ENCODE measurements at places on chromosomes 7 and 10.

- DNase-seq = no peak
These were observed 197.7 kb downstream of the CCDC3 start for GRCh38 chr10:12803776-12804175.

GRCh38 chr7:8386926-8387550 lies 46.4 kb upstream of the NXPH1 start:
- no peak for DNase-seq

DNA sequence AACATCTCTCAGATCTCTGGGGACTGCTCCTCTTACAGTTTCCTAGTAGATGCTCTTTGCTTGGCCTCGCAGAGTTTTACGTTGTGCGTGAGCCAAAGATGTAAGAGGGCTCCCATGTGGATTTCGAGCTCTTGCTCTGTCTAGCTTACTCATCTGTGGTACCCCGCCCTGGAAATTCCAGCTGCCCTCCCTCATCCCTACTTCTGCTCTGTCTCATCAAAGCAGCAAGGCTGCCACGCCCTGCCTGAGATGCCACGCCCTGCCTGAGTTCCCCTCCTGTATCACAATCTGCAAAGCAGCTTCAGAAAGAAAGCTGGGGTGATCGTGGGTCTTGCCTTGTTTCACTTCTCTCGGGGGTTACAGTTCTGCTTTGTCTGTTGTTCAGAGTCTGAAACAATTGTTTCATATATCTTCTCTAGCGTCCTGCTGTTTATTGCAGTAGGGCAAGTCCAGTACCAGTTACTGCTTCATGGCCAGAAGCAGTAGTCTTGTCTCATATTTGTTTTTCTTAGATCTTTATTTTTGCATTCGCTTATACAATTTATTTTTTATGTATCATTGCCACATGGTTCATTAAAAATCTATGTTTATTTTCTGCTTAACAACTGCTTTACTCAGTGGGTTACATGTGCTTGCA lies 36.1 kb upstream of the CCNY start:
- no peak for DNase-seq

DNA sequence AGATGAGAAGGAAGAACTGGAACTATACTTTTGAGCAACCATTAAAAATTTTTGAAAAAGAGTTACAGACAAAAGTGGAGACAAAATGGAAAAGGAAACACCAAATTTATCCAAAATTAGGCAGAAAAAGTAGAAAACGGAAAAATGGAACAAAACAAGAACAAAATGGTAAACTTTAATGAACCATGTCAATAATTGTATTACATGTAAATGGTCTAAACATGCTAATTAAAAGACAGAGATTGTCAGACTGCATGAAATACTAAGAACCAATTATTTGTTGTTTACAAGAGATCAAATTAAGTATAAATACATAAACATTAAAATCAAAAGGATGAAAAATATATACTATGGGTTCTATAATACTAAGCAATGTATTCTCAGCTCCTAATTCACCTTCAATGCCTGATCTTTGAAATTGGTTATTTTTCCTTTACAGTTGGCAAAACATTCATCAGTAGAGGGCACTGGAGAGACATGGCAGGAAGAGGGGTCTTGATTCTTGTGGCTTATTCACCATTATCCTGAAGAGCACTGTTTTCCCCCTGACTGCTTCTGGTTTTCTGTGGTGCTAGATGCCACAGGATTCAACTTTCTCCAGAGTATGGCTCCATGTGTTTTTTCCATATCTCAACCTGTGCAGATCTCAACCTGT lies 124.9 kb downstream of the ELFN1 start:
- no peak for DNase-seq

DNA sequence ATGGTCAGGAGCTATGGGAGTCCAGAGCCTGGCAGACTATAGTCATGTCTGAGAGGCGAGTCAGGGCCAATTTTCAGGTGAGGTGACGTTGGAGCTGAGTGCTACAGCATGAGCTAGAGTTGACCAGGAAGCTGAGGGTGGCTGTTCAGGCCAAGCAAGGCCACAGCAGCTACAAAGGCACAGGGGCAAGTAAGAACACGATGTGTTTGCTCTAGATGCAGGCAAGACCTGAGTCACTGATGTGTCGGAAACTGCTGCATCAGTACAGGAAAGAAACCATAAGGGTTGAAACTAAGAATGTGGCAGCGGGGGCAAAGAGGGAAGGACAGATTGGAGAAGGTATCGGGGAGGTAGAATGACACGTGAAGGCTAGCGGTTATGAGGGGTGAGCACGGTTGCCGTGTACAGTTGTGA lies 11.8 kb upstream of the RRP12 start:
- DNase-seq = no peak

- no peak for DNase-seq
These were observed 7.6 kb upstream of the FAM180A start for GRCh38 chr7:135756191-135756590.

DNA sequence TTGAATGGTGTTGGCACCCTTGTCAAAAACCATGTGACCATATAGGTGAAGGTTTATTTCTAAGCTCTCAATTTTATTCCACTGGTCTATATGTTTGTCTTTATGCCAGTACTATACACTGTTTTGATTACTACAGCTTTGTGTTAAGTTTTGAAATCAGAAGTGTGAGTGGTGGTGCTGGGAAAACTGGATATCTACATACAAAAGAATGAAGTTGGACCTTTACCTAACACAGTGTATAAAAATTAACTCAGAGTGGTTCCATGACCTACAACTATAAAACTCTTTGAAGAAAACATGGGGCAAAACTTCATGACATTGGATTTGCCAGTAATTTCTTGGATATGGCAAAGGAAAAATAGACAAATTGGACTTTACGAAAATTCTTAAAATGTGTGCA lies 112.2 kb downstream of the NRF1 start:
- DNase-seq = no peak

DNA sequence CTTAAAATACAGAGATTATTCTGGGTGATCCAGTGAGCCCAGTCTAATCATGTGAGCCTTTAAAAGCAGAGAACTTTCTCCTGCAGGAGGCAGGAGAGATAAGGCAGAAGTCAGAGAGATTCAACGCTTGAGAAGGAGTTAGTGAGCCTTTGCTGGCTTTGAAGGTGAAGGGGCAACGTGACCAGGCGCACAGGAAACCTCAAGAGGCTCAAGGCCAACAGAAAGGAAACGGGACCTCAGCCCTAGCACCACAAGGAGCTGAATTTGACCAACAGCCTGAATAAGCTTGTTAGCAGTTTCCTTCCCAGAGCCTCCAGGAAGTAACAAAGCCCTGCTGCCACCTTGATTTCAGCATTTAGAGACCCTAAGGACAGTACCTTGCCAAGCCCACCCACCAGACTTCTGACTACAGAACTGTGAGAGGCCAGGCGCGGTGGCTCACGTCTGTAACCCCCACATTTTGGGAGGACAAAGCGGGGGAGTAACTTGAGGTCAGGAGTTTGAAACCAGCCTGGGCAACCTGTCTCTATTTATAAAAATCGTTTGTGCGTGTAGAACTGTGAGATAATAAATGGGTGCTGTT lies 87.3 kb upstream of the KAT6B start:
- DNase-seq = no peak

GRCh38 chr10:97117372-97117771 lies 68.4 kb downstream of the SLIT1 start:
- DNase-seq = no peak

GRCh38 chr10:14325325-14325955 lies 5.3 kb downstream of the FRMD4A start:
- peak; percentile 18 for DNase-seq

GRCh38 chr7:934469-935163 lies 19.9 kb downstream of the ADAP1 start:
- DNase-seq = no peak

GRCh38 chr10:21080261-21080660 lies 183.2 kb upstream of the NEBL start:
- no peak for DNase-seq

DNA sequence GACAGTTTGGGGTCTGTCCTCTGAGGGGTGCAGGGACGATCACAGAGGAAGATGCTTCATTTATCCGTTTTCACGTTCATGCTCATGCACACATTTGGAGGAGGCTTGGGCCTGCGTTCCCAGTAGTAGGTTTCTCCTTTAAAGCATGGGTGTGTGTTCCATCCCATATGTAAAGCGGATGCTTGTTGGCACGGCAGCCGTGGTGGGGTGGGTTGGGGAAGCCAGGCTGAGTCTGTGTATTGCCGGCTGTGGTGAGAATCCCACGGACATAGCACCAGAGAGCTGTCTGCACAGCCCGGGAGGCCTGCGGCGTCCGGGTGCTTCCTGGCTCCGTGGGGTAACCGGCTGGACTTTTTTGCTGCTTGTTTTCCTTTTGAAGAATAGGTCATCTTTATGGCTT lies 440 bp downstream of the JAKMIP3 start:
- DNase-seq = no peak

- DNase-seq = peak; percentile 99
These were observed 1.5 kb upstream of the KCTD7 start for GRCh38 chr7:66627151-66627681.

- no peak for DNase-seq
These were observed 119.3 kb downstream of the SRPK2 start for GRCh38 chr7:105269397-105269796.

DNA sequence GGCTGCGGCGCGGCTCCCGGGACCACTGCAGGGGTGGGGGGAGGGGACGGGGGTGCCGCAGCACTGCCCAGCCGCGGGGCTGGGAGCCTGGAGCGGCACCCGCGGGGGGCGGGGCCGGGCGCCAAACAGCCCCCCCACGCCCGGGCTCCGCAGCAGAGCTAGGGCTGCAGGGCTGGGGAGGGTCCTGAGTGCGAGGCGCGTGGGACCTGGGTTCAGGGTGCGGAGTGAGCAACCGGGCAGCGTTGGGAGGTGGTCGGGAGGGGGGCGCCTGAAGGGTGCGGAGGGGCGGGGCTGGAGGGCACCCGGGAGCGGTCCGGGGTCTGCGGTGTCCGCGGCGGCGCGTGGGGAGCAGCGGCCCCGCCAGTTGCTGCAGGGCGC lies 528 bp downstream of the CAMK2G start:
- no peak for DNase-seq

DNA sequence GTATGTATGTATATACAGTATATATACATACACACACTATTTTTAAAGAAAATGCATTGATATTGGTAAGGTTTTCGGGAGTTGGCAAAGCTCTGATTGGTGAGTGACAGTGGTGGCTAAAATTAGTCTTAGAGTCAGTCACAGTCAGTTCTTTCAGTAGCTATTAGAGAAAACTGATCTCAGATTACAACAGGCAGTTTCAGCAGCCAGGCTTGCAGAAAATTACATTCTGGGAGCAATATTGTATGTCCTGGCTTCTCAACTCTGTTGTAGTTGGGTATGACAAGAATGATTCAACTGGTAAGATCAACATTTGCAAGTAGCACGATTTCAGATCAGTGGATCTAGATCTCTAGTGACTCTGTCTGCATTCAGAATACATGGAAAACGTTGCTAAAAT lies 897.9 kb upstream of the AUTS2 start:
- no peak for DNase-seq

DNA sequence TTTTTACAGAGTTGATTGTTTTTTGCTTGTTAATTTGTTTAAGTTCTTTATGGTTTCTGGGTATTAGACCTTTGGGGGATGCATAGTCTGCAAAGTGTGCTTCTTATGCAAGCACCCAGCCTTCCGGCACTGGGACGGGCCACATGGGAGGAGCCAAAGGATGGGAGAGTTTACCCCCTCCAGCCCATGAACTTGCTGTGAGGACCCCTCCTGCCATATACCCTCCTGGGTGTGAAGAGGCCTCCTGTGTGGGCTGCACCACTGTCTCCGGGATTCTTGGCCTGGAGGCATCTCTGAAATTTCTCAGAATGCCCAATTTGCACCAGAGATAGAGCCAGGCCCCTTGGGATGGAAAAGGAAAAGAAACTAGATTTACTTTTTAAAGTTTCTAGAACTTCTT lies 150.7 kb downstream of the MGMT start:
- DNase-seq = no peak

Measured in SK-N-DZ (cell line).